AG10803 (cell line): ENCODE measurements at places on chromosomes 5 and 9.

DNA sequence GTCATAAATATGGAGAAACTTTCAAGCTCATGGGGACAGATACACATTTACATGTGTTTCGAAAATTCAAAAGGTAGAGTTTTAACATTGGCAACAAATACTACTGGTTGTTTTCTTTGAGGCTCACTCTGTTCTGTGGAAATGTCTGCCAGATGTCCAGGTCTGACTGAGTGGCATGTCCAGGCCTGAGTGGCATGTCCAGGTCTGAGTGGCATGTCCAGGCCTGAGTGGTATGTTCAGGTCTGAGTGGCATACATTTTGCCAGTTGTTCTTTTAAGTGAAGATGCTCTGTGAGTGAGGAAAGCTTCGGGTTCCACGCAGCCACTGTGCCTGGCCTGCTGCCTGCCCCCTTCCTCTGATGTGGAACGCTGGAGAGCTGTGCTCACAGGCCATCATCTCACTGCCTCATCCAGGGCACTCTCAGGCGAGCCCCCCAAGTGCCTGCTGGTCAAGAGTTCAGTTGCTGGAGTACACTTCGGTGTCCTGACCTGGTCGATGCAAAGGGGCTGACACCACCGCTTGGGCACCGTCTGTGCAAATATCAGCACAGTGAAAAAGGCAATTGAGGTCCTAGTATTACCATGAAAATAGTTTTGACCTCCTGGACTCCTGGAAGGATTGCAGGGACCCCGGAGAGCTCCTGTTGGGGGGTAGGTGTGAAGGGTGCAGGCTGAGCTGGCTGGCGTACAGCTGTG is 89.9 kb downstream of the EHMT1 start:
- DNase-seq, result no peak

DNA sequence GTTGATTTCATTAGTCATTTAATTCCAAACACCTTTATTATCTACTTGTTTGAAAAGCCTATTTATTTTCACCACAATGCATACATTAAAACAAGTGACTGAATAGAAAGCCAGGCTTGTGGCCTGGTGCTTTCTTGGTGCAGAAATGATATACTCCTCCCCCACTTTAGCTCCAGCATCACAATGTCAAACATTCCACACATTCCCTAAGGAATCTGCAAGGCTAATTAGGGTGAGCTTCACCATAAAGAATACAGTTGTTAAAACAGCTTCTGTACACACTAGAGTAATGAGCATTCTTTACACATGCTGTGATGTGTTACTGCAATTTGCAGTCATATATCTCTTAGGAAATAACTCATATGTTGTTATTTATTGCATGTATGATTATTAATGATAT is 705.7 kb downstream of the CETN3 start:
- DNase-seq, result peak; percentile 59

DNA sequence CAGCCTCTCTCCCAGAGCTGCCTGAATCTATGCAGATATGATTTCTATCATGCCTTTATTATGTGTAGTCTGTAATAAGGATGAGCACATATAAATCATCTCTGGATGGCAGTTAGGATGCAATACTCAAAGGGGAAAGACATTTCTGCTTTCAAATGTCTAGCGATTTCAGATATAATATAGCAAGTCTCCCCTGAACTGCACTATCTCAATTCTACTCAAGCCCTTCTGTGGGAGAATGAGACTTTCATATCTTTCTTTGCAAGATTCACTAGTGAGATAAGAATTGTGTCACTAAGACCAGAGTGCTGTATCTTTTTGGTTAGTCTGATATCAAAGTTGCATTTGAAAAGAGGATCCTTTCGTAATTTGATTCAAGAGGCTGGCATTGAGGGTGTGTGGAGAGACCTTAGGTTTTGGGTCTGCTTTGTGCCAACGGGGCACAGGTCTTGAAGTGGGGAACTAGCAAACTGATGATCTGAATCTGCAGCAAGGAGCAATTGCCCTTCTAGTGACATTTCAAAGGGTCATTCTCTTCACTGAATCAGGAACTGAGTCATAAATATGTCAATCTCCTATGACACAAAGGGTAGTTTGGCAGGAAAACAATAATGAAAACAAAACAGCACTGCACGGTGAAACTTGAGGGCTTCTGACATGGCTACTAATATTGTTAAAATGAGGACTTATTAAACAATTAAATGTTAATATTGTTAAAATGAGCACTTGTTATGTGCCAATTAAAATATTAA is 305.5 kb upstream of the CLINT1 start:
- no peak for DNase-seq

DNA sequence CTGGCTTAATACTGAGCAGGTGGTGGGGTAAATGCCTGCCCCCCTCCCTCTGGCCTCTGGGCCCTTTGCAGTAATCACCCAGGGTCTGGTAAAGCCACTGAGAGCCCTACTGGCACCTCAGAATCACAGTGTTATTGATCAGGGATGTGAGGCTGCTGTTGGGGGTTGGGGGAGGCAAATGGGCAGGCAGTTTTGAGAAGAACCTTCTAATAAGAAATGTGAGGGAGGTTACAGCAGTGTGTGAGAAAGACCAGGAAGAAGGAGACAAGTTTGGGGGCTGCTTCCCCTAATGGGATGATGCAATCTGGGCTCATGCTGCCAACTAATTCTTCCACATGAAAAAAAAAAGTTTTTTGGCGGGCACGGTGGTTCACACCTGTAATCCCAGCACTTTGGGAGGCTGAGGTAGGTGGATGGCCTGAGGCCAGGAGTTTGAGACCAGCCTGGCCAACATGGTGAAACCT is 3.1 kb upstream of the B4GALT7 start:
- DNase-seq, result no peak

DNA sequence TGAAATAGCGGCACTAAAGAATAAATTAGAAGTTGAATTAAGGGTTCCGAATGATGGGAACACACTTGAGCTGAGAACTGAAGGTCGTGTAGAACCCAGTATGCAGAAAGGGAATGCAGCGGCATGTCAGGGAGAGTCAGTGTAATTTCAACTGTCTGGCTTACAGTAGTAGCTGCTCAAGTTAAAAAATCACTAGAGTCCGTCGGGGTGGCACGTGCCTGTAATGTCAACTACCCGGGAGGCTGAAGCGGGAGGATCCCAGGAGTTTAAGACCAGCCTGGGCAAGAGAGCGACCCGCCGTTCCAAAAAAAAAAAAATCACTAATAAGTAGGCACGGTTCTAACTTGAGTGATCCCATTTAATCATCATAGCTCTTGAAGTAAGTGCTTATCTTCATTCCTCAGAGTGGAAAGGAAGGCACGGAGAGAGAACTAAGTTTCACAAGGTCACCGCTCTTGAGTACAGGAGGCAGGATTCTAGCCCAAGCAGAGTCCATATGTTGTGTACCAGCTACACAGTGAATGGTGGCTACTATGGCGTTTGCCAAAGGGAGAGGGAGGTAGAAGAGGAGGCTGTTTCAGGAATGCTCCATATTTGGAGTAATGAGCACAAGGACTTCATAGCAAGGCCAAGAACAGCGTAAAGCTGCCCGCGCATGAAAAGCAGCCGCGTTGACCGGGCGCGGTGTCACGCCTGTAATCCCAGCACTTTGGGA is 831 bp downstream of the RMRP start:
- DNase-seq, result peak; percentile 69

DNA sequence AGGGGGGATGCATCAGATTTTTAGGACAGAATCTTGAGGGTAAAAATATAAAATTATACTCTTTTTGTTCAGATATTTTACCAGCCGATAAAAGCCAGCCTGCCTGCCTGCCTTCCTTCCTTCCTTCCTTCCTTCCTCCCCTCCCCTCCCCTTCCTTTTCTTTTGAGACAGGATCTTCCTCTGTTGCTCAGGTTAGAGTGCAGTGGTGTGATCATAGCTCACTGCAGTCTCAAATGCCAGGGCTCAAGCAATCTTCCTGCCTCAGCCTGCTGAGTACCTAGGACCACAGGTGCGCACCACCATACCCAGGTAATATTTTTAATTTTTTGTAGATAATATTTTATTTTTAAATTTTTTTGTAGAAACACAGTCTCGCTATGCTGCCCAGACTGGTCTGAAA is 330.0 kb downstream of the CCDC171 start:
- DNase-seq, result no peak

DNA sequence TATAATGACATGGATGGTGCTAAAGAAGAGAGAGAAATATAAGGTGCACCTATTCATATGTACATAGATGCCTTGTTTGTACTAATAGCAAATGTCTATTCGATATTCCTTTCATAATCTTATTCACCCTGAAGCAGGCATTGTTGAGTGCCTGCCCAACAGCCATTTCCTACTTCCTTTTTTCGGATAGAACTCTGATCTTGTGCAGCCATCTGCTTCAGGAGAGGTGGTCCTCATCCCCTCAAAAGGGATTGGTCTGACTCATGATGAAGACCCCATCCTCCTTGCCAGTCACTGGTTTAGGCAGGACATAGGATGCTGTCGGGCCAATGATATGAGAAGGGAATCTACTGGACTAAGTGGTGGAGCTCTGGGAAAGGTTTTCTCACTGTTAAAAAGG is 8.4 kb upstream of the RANBP3L start:
- no peak for DNase-seq

GRCh38 chr5:169837686-169838085 is 142.6 kb downstream of the INSYN2B start:
- DNase-seq, result no peak

GRCh38 chr9:36862206-36863145 is 171.6 kb downstream of the PAX5 start:
- peak; percentile 25 for DNase-seq

- DNase-seq, result peak; percentile 41
These were observed 508.1 kb downstream of the NR2F1-AS1 start for GRCh38 chr5:93072831-93073459.

DNA sequence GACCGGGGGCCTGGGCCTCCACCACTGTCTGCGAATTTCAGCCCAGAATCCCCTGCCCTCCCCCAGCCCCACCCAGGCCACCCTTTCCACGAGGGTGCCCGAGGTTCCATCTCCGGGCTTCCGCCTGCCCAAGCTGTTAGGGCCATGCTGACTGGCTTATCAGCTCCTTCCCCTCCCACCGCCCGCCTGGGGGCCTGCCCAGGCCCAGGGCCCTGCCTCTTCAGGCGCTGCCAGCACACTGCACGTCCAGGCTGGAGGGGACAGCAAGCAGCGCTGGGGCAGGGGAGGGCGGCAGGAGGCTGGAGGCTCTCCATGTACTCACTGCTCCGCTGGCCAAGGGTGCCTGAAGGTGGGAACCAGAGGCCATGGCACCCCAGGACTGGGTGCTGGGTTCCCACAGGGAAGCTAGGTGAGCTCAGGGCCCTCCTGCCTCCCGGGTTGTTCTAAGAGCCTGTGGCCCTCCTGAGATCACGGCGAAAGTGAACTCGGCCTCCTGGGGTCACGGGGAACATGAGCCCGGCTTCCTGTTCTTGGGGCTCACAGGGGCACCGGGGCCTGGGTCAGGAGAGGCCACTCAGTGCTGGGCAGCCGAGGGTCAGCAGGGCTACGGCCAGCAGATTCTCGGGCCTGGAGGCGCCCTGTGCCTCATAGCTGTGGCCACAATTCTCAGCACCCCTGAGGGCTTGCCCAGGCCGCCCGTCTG is 57.7 kb upstream of the EGFL7 start:
- DNase-seq, result no peak
